Mucosa of gallbladder (tissue), 1 donor: ENCODE measurements at places on chromosomes 1 and 21. TPM values are rescaled to one million over a fixed set of nuclear protein-coding genes. Genes with fewer than 3 reads are reported as not detected.

GRCh38 chr1:76547916-76548315 is 319.4 kb upstream of the ST6GALNAC5 start:
- DNase-seq, result peak; percentile 38

The SSR2 gene
- total RNA-seq, result 217 TPM

The RABGGTB gene
- 53.4 TPM for total RNA-seq

The HJV gene
- 0.40 TPM for total RNA-seq

DNA sequence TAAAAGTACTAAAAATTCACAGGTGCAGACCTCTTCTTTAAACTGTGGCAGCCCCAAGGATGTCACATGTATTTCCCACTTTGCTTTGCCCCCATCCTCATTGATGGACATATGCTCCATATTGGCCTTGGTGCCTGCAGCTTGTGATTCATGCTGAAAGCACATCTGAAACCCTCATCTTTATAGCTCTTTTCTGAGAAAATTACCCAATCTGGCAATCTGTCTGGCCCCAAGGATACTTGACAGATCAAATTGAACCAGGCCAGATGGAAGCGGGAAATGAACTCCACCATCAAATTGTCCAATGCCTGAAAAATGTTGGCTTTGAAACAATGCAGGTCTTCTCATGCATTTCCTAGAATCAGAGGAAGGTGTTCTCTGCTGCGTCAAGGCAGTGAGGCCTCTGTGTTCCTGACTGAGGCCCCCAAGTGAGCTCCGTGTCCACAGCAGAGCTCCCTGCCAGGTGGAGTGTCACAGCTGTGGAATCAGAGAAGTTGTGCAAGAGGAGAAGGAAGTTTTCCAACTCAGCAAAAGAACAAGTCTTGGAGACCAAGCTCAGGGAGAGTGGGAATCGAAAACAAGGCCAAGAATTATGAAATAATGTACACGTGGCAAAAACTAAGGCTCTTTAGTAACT is 323.7 kb downstream of the PLPP3 start:
- DNase-seq, result peak; percentile 41
